ENCODE measurements at places on chromosomes 13 and 19.

DNA sequence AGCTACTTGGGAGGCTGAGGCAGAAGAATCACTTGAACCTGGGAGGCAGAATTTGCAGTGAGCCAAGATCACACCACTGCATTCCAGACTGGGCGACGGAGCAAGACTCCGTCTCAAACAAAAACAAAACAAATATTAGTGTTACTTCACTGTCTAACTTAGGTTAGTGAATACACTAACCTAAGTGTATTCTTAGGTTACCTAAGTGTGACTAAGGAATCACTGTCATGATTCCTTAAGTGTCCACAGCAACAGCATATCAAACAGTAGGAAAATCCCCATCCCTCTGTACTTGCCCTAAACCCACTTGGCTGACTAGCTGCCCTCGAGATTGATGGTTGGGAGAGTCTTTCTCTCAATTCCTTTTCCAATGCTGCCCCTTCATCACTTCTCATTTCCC, 11.8 kb upstream of the LRCH1 start:
- DNase-seq = no peak

GRCh38 chr19:46107371-46107770, 17.1 kb downstream of the IGFL3 start:
- DNase-seq = no peak

DNA sequence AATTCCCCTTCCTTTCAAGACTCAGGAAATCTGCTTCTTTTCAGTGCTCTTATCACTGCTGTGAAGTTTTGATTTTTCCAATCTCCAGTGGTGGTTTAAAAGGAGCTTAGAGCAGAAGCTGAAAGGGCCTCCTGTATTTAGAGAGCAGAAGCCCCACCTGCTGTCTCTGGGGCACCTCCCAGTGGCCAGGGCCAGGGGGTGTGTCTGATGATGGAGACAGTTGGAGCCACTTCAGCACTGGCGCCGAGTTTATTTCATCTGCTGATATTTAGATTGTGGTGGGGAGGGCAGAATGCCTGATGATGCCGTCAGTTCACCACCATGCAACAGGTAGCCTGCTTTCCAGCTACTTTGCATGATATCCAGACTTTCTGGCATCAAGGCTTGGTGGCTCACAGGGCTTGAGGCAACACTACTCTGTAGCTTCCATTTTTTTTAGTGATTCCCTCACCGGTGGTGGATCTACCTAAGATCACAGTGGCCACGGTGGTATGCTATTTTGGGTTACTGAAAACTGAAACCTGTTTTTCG, 371.9 kb downstream of the KCNRG start:
- peak; percentile 14 for DNase-seq

GRCh38 chr13:98298599-98298998, 121.5 kb upstream of the RNF113B start:
- no peak for DNase-seq

GRCh38 chr13:103195762-103196161, 129.5 kb upstream of the SLC10A2 start:
- DNase-seq = no peak

- DNase-seq = no peak
Observed at GRCh38 chr13:80037505-80037888, 303.4 kb downstream of the SPRY2 start.

GRCh38 chr19:8459095-8459494, 14.3 kb downstream of the HNRNPM start:
- DNase-seq = no peak

DNA sequence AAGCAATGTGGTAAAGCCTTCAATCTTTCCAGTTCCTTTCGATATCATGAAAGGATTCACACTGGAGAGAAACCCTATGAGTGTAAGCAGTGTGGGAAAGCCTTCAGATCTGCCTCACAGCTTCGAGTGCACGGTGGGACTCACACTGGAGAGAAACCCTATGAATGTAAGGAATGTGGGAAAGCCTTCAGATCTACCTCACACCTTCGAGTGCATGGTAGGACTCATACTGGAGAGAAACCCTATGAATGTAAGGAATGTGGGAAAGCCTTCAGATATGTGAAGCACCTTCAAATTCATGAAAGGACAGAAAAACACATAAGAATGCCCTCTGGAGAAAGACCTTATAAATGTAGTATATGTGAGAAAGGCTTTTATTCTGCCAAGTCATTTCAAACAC, 15.6 kb upstream of the ZNF763 start:
- DNase-seq = no peak

GRCh38 chr19:18634612-18635297, 2.1 kb upstream of the KLHL26 start:
- DNase-seq = no peak

GRCh38 chr13:46698910-46699460, 98.0 kb downstream of the ESD start:
- no peak for DNase-seq

- no peak for DNase-seq
Observed at GRCh38 chr13:68535329-68535728, 1305.2 kb upstream of the PCDH9 start.

DNA sequence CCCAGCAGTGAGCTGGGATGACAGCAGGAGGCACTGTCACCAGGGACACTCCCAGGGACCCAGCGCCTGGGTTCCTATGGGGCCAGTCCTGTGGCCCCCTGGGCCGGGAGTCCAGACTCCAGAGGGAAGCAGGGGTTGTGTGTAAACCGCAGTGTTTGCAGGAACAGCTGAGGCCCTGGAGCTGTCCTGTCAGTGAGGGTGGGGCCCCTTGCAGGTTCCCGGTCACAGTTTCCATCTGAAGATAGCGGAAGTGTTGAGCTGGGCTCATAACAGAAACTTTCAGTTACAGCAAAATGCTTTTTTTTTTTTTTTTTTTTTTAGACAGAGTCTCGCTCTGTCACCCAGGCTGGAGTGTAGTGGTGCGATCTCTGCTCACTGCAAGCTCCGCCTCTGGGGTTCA, 17.7 kb upstream of the CSNK1G2 start:
- DNase-seq = no peak

Measured in NCI-H1092 treated with DMSO at 0.1 percent for 48 hours (cell line).